Effector memory CD8-positive, alpha-beta T cell (primary cell): ENCODE measurements at places on chromosomes 11 and 22.

DNA sequence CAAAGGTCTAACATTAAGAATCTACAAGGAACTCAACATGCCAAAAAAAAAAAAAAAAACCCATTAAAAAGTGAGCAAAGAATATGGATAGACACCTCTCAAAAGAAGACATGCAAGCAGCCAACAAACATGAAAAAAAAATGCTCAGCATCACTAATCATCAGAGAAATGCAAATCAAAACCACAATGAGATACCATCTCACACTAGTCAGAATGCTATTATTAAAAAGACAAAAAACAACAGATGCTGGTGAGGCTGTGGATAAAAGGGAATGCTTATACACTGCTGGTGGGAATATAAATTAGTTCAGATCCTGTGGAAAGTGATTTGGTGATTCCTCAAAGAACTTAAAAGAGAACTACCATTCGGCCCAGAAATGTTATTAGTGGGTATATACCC lies 257.7 kb upstream of the PLET1 start:
- DNase-seq, result no peak

DNA sequence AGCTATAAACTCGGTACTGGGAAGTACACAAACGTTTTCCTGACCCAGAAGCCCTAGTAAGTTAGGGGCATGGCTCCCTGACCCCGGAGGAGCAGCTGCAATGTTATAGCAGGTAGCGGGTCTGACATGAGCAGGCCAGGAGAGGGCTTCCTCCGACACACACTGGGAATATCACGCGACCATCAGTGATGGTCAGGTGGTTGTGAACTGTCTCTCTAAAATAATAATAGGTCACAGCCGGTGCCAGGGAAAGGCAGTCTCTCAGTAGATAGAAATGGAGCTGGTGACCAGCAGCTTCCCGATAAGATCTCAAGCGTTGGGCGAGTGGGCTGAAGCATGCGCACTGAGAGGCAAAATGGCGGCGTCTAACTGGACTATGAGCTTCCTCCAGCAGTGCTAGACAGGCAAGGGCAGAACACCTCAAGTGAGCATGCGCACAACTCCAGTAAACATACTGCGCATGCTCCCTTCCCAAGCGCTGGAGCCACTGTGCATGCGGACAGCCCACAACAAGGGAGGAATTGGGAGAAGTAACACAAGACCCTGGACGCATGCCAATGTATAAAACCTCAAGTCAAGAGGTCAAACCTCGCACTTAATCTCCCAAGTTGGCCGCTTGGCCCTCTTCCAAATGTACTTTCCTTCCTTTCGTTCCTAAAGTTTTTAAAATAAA lies 22.3 kb upstream of the TESMIN start:
- DNase-seq, result no peak

- DNase-seq, result no peak
Observed at GRCh38 chr22:41799486-41800347, 762 bp upstream of the CCDC134 start.

GRCh38 chr11:64021757-64022093 lies 14.0 kb upstream of the FLRT1 start:
- no peak for DNase-seq

- DNase-seq, result no peak
Observed at GRCh38 chr11:83865636-83866461, 579.7 kb upstream of the CCDC90B start.

- DNase-seq, result no peak
Observed at GRCh38 chr11:66818231-66818955, 24.8 kb upstream of the RCE1 start.

DNA sequence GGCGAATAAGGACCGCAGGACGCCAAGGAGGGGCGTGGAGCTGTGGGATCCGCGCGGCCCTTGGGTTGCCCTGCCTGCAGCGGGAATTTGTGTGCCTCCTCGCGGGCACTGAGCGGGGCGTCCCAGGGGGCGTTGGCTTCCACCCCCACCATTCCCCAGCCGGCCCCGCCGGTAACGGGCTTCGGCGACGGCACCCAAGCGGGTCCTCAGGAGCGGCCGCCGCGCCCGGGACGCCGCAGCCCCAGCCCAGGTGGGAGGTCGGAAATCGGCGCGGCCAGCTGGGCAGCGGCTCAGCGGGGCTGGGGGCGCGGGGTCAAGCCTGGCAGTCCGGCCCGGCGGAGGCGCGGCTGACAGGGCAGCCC lies 320 bp downstream of the CLTCL1 start:
- no peak for DNase-seq

GRCh38 chr11:66706989-66707388 lies 22.0 kb downstream of the SPTBN2 start:
- DNase-seq, result no peak

DNA sequence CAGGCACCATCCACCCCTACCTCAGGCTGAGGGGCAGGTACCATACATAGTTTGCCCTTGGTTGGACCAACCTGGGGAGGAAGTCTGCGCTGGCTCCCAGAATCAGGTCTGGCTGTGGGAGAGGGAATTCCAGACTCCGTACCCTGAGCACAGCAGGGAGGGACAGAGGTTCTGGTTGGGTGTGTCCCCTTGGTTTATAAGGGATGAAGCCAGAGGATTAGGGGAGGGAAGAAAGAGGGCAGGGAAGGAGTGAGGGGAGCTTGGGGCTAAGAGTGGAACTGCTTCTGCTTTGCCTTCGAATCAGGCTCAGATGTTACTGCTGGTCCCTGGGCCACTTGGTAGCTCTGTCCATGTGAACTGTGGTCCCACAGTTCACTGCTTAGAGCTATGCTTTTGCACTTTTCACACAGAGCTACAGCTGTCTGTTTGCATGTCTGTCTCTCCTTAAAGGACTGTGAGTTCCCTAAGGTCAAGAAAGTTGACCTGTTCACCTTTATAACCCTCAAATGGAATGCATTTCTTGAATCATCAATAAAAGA lies 9.2 kb downstream of the MMP20 start:
- DNase-seq, result no peak

DNA sequence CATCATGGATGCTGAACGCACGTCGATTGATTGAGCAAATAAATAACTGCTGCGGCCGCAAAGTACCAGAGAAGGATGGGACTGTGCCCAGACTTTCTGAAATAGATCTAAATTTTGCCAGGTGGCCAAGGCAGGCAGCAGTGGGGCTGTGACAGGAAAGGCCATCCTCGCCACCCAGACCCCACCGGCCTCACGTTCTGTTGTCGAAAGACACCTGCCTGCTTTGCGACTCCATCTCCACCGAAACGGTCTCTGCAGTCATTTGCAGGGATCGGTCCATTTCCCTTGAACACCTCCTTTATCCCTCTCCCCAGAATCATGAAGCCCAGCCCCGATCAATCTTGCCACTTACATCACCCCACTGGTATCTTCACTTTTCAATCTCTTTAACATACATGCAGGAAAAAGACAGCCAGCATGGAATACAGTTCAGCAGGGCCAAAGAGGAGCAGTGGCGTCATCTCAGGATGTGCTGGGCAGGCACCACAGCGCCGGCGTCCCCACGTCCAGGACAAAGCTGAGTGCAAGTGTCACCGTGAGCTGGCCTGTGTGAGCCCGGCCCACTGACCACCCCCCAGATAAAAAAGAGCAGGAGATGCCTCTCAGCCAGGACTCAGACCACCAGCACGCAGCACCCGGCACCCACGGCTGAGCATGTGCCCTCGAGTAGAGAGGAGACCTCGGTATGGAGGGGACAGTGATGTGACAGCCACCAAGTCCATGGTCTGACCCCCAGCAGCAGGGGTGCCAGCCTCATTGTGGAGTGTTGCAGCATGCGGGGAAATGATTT lies 610.3 kb downstream of the TBC1D22A start:
- no peak for DNase-seq

DNA sequence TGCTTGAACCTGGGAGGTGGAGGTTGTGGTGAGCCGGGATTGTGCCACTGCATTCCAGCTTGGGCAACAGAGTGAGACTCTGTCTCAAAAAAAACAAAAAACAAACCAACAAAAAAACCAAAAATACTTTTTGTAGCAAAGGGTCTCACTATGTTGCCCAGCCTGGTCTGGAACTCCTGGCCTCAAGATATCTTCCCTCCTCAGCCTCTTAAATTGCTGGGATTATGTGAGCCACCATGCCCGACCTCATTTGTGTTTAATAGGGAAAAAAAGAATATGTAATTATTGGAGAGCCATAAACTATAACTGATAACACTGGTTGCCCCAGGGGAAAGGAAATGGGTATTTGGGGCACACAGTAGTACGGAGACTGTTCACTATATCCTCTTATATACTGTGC lies 19.7 kb downstream of the UVRAG start:
- no peak for DNase-seq

- no peak for DNase-seq
Observed at GRCh38 chr22:33882991-33883390, 37.3 kb downstream of the LARGE1 start.

DNA sequence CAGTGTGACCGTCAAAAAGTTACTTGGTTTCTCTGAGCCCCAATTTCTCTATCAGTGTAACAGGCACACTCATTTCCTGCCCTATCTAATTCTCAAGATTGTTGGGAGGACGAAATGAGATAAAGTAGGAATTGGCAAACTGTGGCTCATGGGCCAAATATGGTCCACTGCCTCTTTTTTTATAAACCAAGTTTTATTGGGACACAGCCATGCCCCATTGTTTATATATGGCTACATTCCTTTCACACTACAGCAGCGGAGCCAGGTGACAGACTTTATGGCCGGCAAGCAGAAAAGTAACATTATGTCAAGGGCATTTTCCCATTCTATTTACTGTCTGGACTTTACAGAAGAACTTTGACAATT lies 116.7 kb upstream of the TIMP3 start:
- no peak for DNase-seq

DNA sequence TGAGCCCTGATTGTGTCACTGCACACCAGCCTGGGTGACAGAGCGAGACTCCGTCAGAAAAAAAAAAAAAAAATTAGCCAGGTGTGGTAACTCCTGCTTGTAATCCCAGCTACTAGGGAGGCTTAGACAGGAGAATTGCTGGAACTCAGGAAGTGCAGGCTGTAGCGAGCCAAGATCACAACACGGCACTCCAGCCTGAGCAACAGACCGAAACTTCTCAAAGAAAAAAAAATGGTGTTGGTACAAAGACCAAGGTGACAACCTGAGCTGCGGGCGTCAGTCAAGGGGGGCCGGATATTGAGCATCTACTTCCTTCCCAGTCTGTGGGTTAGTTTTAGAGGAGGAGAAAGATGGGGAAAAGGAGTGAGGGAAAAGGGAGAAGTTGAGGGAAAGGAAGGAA lies 48.5 kb upstream of the HSPA8 start:
- DNase-seq, result peak; percentile 11

GRCh38 chr11:67160045-67160444 lies 41.0 kb downstream of the KDM2A start:
- DNase-seq, result no peak
